ENCODE measurements at places on chromosomes 12 and 14.

GRCh38 chr14:22464422-22465142 is 124.4 kb downstream of the DAD1 start:
- DNase-seq = no peak

GRCh38 chr12:62760779-62761178 is 174.2 kb downstream of the PPM1H start:
- DNase-seq = no peak

DNA sequence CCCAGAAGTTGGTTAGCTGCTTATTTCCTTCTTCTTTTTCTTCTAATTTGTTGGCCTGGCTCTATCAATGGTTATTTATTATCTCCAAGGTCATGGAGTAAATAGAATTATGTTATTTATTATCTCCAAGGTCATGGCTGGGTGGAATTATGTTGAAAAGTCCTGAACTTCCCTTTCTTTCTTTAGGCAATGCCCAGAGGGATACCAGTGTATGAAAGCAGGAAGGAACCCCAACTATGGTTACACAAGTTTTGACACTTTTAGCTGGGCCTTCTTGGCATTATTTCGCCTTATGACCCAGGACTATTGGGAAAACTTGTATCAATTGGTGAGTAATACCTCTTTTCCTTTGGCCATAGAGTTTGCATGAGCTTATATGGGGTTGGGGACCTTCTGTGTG is 111.6 kb downstream of the SCN8A start:
- DNase-seq = no peak

GRCh38 chr12:84294246-84294645 is 618.4 kb downstream of the SLC6A15 start:
- no peak for DNase-seq

DNA sequence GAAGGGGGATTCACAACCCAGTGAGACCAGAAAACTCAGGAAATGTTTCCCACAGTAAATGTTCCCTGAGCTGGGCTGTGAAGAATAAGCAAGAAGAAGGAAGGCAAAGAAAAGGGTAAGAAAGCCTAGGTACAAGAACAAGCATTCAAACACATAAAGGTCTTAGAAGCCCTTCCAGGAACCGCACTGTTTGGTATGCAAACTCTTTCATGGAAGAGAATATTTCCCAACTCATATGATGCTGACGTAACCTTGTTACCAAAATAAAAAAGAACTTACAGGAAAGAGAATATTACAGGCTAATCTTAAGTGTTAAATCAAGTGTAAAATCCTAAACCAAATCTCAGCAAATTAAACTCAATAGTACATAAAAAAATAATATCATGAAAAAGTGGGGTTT is 23.6 kb downstream of the MED6 start:
- DNase-seq = no peak

- no peak for DNase-seq
Observed at GRCh38 chr12:113766131-113766878, 199.8 kb downstream of the RBM19 start.

DNA sequence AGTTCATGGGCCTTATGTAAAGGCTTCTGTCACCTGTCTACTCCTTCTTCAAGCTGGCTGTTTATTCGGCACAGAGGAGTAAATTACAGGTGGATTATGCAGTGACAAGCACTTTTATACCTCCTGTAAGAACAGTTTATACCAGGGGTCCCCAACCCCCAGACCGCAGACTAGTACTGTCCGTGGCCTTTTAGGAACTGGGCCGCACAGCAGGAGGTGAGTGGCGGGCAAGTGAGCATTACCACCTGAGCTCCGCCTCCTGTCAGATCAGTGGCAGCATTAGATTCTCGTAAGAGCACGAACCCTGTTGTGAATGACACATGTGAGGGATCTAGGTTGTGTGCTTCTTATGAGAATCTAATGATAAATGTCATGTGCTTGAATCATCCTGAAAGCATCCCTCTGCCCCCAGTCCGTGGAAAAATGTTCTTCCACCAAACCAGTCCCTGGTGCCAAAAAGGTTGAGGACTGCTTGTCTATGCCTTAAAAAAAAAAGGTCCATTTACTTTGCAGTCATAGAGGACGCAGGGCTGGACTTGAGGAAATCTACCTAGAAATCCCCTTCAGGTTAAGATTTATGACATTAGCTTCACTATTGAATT is 78.8 kb downstream of the ETV6 start:
- DNase-seq = no peak
